ENCODE measurements at places on chromosomes 2 and 18. TPM values are rescaled to one million over a fixed set of nuclear protein-coding genes. Genes with fewer than 3 reads are reported as not detected.

INSIG2 gene
- polyA plus RNA-seq = 22.1 TPM

GALNT5 gene
- not detected for polyA plus RNA-seq

ERBB4 gene
- not detected for polyA plus RNA-seq

TTC32 gene
- 24.2 TPM for polyA plus RNA-seq

CHPF gene
- polyA plus RNA-seq = 8.7 TPM

HPCAL1 gene
- polyA plus RNA-seq = 96.3 TPM

ACTR2 gene
- polyA plus RNA-seq = 299 TPM

ST8SIA5 gene
- 0.23 TPM for polyA plus RNA-seq

SLC40A1 gene
- 13.7 TPM for polyA plus RNA-seq

ANKRD29 gene
- not detected for polyA plus RNA-seq

VWC2L gene
- polyA plus RNA-seq = not detected

SS18 gene
- 41.3 TPM for polyA plus RNA-seq

BOK gene
- not detected for polyA plus RNA-seq

AKAIN1 gene
- not detected for polyA plus RNA-seq

EIF2AK3 gene
- 10.2 TPM for polyA plus RNA-seq

THSD7B gene
- not detected for polyA plus RNA-seq

TTR gene
- not detected for polyA plus RNA-seq

PRKAG3 gene
- polyA plus RNA-seq = not detected

DCC gene
- not detected for polyA plus RNA-seq

PAX8 gene
- 0.97 TPM for polyA plus RNA-seq

SNORC gene
- not detected for polyA plus RNA-seq

RNF181 gene
- polyA plus RNA-seq = 181 TPM

SERPINB12 gene
- polyA plus RNA-seq = not detected

RBBP8 gene
- 2.0 TPM for polyA plus RNA-seq

GLB1L gene
- 0.99 TPM for polyA plus RNA-seq

INO80B gene
- polyA plus RNA-seq = 7.6 TPM

SIX2 gene
- polyA plus RNA-seq = not detected

CELF4 gene
- polyA plus RNA-seq = not detected

ING5 gene
- 19.5 TPM for polyA plus RNA-seq

SLC4A3 gene
- not detected for polyA plus RNA-seq

SLC30A3 gene
- polyA plus RNA-seq = not detected

CABYR gene
- polyA plus RNA-seq = 0.62 TPM

WDSUB1 gene
- polyA plus RNA-seq = 11.3 TPM

KCTD1 gene
- polyA plus RNA-seq = 0.22 TPM

GALNT14 gene
- not detected for polyA plus RNA-seq

SKOR2 gene
- polyA plus RNA-seq = not detected

FOSL2 gene
- polyA plus RNA-seq = 14.1 TPM

XRCC5 gene
- polyA plus RNA-seq = 306 TPM

STK39 gene
- 11.2 TPM for polyA plus RNA-seq

CDK5R2 gene
- not detected for polyA plus RNA-seq

ANKRD30B gene
- not detected for polyA plus RNA-seq

GCKR gene
- polyA plus RNA-seq = not detected

RAX gene
- not detected for polyA plus RNA-seq

ALKAL2 gene
- polyA plus RNA-seq = not detected

TEX44 gene
- not detected for polyA plus RNA-seq

KIAA2012 gene
- not detected for polyA plus RNA-seq

SNTG2 gene
- polyA plus RNA-seq = 0.30 TPM

LYPD6 gene
- polyA plus RNA-seq = not detected

LHCGR gene
- polyA plus RNA-seq = not detected

OR6B2 gene
- not detected for polyA plus RNA-seq

TIMM21 gene
- 21.9 TPM for polyA plus RNA-seq

BIN1 gene
- polyA plus RNA-seq = 163 TPM
